Ureter (tissue), 1 donor: ENCODE measurements at places on chromosomes 7 and 10.

DNA sequence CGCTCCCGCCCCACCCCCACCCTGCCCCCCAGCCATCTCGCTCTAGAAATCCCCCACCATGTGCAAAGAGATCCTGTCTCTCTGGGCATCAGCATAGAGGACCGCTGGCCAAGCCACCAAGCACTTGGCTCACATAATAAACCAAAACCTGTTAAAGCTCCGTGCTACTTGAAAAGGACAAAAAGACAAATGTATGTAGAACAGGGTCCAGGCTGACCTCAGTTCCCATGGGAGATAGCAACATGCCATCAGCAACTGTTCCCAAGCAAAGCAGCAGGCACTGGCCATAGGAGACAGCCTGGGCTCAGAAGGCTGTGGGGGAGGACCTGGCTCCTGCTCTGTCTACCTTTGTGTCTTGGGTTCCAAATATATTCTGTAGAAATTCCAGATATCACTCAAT is 38.4 kb upstream of the GDF10 start:
- no peak for DNase-seq

- DNase-seq, result no peak
These were observed 98.8 kb downstream of the SDK1 start for GRCh38 chr7:3399858-3400257.

DNA sequence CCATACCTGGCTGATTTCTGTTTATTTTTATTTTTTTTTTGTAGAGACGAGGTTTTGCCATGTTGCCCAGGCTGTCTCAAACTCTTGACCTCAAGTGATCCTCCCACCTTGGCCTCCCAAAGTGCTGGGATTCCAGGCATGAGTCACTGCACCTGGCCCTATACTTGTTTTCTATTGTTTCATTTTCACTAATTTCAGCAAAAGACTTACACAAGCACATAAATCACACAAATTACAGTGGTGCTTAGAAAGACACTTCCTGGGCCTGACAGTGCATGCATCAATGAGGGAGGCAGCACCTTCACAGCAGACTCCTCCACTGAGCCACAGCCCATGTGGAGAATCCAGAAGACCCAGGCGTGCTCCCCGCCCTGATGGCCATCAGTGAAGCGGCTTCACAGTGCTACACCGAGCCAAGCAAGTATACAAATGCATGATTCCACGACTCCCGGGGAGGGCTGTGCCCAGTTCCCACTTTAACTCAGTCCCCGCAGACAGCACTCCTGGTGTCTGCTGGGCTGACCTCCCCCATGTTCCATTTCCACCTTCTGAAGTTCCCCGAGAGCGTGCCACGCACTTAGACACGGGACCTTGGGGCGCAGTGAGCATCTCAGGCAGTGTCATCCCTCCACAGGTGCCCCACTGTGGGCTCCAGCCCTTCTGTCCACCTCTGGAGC is 20.6 kb downstream of the PITRM1 start:
- no peak for DNase-seq

DNA sequence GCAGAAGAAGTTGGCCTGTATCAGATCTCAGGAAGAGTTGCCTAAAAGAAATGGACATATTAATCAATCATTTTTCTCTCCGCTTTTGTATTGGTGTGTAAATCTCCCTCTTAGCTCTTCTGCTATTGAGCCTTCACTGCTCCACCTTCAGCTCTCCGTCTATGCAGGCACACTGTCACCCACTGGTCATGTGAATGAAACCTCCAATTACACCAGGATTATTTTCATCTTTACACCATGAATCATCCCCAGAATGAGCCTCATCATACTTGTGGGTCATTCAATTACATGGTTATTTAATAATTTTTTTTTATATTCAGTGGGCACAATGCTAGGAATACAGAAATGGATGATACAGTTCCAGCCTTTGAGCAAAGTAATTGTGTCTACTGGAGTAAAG is 92.6 kb downstream of the LRRC4 start:
- no peak for DNase-seq

GRCh38 chr10:104331208-104331838 is 6.9 kb downstream of the ITPRIP start:
- peak; percentile 44 for DNase-seq

- DNase-seq, result no peak
These were observed 49.4 kb upstream of the FOXI2 start for GRCh38 chr10:127687548-127687947.

DNA sequence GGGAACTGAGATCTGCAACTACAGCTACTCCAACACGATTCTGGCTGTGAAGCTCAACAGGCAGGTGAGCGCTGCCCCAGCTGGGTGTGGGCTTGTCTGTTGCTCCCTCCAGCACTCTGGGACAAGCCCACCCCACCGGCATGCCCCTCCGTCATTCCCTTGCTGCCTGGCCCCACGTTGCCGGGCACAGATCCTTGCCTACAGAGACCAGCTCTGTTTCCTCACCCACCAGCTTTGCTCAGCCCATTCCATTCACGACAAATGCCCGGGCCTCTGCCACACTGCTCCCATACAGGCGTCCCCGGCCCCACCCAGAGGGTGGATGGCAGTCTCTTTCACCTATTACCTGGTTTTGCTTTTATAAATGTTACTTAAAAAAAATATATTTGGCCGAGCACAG is 24.6 kb downstream of the WIPI2 start:
- no peak for DNase-seq

- peak; percentile 84 for DNase-seq
These were observed 144.5 kb downstream of the NEURL1 start for GRCh38 chr10:103637927-103638557.

- peak; percentile 87 for DNase-seq
These were observed 106.4 kb downstream of the ZRANB1 start for GRCh38 chr10:125048094-125048864.

DNA sequence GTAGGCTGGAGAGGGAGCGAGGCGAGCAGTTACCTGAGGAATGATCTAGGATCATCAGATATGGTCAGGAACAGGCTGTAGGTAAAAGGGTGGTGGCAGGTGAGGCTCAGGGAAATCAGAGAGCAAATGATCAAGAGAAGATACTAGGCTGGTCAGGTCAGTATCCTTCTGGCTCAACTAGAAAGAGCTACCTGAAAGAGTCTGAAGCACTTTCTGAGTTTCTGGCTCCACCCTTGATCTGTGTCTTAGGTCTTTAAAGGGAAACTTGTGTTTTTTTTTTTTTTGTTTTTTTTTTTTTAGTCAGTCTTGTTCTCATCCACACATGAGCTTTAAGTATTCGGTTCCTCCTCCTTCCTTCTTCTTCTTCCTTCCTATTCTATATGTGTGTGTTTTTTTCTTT is 10.5 kb downstream of the ADAM22 start:
- DNase-seq, result no peak

- no peak for DNase-seq
These were observed 28.4 kb upstream of the FKBP9 start for GRCh38 chr7:32928785-32929298.

- no peak for DNase-seq
These were observed 27.4 kb upstream of the ELN start for GRCh38 chr7:74000489-74001149.

- DNase-seq, result no peak
These were observed 149.9 kb downstream of the CPED1 start for GRCh38 chr7:121138262-121138933.

DNA sequence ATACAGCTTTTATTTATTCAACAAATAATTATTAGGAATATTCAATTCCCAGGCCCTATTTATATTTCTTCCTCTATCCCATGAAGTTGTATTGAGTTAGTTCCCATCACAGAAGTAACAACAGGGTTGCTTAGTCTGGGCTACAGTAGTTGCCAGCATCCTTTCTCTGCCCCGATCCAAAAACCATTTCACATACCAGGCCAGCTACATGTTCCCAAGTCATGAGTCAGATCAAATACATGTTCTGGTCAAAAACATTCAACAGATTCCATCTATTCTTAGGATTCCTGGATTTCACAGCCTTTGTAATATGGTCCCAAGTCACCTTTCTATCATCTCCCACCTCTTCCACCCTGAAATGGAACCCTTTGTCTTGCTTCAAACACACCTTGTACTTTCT is 91.6 kb downstream of the RAB11FIP2 start:
- no peak for DNase-seq

- DNase-seq, result no peak
These were observed 18.4 kb downstream of the TSPAN14 start for GRCh38 chr10:80472234-80473095.

DNA sequence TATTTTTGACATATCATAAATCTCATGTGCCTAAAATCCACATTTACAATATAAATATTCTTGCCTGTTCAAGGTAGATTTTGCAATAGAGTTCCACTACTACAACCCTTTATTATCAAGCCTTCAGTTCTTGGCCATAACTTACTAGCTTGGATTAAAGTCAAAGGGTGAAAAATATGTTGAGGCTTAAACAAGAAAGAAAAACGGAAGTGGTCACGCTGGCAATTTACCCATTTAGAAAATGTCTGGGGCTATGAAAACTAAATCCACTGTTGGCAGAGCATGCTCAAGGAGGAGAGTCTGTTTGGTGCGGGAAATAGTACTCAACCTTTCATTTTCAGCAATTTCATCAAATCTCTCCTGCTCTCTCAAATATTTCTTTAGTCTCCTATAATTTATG is 209.8 kb upstream of the RHOBTB1 start:
- no peak for DNase-seq

DNA sequence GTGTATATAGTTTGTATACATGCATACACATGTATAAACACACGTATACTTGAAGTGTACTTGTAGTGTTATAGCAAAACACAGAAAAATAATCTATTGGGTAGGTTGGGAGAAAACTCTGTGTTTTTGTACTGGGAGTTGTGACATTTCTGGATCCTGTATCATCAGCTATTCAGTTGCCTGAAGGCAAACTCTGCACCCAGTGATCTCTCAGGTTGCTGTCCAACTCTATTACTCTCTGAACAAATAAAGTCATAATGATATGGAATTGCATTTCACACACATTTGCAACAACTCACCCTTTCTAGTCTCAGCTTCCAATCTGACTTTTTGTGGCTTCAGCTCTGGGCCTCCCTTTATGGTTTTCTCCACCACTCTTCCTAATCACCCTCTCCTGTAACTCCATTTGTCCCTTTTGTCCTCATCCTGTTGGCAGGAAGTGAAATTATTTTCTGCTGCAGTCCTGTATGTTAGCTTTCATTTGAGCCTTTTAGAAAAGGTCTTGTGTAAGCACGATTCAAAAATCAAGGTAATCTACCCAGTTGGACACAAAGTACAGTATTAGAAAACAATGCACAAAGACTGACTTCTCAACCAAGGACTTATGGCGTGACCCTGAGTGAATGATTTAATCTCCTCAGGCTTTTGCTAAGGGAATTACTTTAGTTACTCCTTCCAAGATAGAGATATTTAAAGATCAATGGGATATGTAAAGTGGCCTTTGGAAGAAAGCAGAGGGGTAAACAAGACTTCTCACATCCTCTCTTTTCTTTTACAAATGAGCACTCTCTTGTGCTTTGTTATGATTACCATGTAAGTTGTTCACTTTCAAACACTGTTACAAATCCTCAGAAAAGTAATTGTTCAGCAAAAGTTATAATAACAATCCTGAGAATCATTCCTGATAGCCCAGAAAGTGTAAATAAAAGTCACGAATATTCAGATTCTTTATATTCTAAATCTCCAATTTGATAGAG is 249.1 kb downstream of the KCND2 start:
- no peak for DNase-seq

DNA sequence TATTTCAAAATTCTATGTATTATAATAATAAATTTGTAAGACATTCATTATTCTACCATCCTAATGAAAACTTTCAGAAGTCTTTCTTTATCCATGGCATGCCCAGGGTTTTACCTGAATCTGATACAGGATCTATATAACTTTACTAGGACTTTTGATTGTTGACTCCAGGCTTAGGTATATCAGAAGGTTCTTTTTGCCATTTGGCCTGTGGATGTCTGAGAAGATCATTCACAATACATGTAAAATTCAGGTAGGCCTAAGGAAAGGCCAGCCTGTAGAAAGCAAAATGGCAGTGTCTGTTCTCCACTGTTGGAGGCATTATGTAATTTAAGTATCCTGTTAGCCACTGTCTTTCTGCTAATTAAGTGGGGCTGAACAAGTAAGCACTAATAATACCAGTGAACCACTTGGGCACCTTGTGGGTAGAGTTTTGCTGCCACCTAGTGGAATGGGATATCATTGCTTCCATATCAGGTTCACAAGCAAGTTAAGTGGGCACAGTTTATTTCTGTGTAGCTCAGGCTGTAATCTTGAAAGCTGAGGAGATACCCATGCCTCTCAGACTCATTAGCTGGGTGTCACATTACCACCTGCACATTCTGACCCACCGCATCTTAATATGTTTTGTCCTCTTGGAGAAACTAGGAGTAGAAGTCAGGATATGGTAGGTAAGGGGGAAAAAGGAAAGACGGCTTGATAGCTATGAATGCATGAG is 105.5 kb downstream of the SEPTIN7 start:
- DNase-seq, result peak; percentile 74

DNA sequence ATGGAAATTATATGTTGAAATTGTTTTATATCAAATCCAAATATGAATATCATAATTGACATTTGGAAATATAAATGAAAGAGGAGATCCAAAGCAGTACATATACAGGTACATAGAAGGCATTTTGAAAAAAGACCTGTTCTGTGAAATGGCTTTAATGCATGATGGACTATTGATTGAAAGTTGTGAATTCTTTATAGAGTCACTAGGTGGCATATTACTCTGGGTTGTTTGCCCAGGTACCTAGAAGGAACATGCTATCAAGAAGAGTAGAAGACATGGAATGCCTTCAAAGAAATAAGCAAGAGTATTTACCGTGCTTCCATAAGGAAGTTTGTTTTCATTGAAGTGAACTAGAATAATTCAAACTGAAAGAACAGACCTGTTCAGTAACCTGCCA is 160.0 kb upstream of the ANK3 start:
- DNase-seq, result no peak

GRCh38 chr7:20352573-20353306 is 22.0 kb downstream of the ITGB8 start:
- DNase-seq, result no peak

DNA sequence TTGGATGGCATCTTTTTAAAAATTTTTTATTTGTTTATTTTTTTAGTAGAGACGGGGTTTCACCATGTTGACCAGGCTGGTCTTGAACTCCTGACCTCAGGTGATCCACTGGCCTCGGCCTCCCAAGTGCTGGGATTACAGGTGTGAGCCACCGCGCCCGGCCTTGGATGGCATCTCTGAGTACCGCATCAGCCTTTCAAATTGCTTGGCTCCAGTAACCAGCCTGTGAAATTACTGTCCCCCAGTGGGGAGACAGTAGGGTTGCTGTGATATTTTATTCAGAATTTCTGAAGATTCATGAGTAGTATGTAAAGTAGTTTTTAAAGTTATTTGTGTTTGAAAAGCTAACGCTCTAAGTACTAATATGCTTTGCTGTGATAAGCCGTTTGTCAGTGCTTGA is 1.2 kb downstream of the NUB1 start:
- DNase-seq, result no peak

DNA sequence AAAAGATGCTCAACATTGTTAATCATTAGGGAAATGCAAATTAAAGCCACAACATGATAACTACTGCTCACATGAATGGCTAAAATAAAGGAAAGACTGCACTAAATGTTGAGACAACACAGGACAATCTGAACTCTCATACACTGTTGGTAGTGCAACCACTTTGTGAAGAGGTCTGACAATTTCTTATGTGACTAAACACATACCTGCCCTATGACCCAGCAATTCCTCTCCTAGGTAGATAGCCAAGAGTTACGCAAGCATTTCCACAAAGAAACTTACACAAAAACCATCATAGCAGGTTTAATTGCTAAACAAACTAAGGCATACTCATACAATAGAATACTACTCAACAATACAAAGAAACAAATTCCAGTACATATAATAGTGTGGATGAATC is 41.8 kb upstream of the HERPUD2 start:
- DNase-seq, result no peak

- DNase-seq, result no peak
These were observed 11.4 kb upstream of the KPNA7 start for GRCh38 chr7:99219185-99219767.
